ENCODE measurements at places on chromosomes 11 and 22. TPM values are rescaled to one million over a fixed set of nuclear protein-coding genes. Genes with fewer than 3 reads are reported as not detected.

- no peaks in the 10 kb centered on the region for H3K27me3 ChIP-seq
- no peaks in the 10 kb centered on the region for H3K4me1 ChIP-seq
- DNase-seq = no peak
- no peak overlapping the region for H3K4me3 ChIP-seq
- no peak overlapping the region for H3K27ac ChIP-seq
- H3K36me3 ChIP-seq = no peaks in the 10 kb centered on the region
These were observed 2.8 kb downstream of the NUDT8 start for GRCh38 chr11:67626970-67627369.

DNA sequence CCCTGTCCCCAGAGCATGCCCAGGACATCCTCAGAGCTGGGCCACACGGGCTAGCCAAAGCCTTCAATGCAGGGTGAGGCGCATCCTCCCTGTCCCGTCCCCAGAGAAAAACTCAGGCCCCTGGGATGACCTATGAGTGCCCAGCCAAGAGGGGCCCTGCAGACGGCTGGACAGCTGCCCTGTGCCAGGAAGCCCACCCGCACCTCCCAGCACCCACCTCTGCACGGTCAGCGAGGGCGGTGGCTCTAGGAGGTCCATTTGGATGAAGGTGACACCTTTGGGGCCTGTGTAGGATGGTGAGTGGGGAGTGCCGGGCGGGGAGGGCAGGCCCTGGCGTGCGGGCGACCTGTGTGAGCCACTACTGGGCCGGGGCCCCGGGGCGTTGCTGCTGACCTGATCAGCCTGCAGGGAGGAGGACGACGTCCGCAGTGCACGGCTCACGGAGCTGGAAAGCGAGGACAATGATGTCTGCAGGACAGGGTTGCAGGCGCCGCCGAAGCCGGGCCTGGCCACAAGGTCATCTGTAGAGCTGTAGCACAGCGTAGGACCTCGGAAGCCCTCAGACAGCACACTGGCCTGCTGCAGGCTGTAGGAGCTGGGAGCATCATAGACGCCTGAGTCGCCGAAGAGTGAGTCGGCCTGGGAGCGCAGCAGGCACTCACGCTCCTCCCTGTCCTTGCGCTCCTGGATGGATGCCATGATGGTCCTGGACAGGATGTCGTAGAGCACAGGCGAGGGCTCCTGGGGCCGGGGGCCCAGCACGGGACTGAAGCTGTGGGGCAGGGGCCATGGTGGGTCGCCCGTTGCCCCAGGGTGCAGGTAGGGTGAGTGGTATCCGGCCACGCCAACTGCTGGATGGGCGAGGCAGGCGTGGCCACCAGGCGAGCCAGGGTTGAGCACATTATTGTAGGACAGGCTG, 180.5 kb downstream of the IGLL1 start:
- no peak for DNase-seq
- H3K4me1 ChIP-seq = no peaks in the 10 kb centered on the region
- H3K27ac ChIP-seq = no peak overlapping the region
- no peak overlapping the region for H3K4me3 ChIP-seq

- no peak overlapping the region for H3K27ac ChIP-seq
- H3K4me3 ChIP-seq = no peak overlapping the region
- H3K4me1 ChIP-seq = no peaks in the 10 kb centered on the region
- H3K27me3 ChIP-seq = no peaks in the 10 kb centered on the region
These were observed 204.8 kb downstream of the SWAP70 start for GRCh38 chr11:9868641-9869040.

DNA sequence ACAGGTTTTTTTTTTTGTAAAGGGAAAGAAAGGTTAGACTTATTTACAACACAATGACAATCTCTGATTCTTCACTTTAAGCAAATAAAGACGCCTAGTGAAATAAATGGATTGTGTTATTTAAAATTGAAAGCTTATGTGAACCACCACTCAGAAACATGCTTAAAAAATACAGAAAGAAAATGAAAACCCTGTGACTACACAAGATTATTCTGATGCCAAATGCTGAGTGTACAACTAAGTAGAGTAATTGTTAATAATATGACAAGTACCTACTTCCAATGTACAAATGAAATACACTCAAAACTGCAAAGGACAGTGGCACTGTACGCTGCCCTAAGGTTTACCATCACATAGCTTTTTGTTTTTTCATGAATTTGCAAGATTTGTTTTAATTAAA, 1.0 kb downstream of the BLID start:
- no peaks in the 10 kb centered on the region for H3K36me3 ChIP-seq
- no peaks in the 10 kb centered on the region for H3K4me1 ChIP-seq
- DNase-seq = no peak
- H3K4me3 ChIP-seq = no peak overlapping the region

DNA sequence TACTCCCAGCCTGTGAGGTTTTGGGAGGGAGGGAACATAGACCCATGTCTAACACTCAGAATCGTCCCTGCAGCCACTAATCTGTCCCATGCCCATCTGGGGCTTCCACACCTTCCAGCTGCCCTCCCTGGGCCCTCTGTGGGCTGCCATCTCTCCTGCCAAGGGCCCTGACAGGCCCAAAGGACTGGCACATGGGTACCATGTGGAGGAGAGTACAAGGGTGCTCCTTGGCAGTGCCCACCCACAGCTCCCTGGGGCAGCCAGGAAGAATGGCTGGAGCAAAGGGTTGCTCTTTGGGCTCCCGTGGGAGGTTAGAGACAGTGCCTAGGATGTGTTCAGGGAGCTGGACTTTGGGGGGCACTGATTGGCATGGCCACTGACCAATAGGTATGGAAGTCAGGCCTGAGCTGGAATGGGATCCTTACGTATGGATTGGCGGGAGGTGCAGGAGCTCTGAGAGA, 56.8 kb downstream of the CD82 start:
- peaks cover 32% of the 10 kb centered on the region for H3K4me1 ChIP-seq
- no peaks in the 10 kb centered on the region for H3K27me3 ChIP-seq
- H3K36me3 ChIP-seq = no peaks in the 10 kb centered on the region
- DNase-seq = peak; percentile 44
- no peak overlapping the region for H3K4me3 ChIP-seq
- no peak overlapping the region for H3K27ac ChIP-seq

DNA sequence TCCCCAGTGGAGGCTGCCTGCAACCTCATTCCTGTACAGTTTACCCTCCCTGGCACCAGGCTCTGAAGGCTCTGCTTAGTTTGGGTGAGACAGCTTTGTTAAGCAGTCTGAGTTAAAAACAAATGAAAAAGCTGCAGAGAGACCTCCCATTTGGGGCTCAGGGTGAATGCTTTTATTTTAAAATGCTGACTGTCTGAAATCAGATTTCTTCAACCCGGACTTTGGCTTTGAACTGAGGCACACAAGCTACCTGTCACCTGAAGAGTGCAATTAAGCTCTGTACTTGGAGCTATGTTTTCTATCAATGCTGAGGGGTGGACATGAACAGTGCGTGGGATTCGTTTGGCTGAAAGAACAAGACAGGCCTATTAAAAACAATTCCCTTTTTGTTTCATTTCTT, 217.5 kb upstream of the SORL1-AS1 start:
- DNase-seq = no peak
- no peaks in the 10 kb centered on the region for H3K27me3 ChIP-seq
- H3K36me3 ChIP-seq = no peaks in the 10 kb centered on the region
- H3K4me1 ChIP-seq = peaks cover 16% of the 10 kb centered on the region
- no peak overlapping the region for H3K4me3 ChIP-seq
- peak overlapping the region; percentile 56 for H3K27ac ChIP-seq

DNA sequence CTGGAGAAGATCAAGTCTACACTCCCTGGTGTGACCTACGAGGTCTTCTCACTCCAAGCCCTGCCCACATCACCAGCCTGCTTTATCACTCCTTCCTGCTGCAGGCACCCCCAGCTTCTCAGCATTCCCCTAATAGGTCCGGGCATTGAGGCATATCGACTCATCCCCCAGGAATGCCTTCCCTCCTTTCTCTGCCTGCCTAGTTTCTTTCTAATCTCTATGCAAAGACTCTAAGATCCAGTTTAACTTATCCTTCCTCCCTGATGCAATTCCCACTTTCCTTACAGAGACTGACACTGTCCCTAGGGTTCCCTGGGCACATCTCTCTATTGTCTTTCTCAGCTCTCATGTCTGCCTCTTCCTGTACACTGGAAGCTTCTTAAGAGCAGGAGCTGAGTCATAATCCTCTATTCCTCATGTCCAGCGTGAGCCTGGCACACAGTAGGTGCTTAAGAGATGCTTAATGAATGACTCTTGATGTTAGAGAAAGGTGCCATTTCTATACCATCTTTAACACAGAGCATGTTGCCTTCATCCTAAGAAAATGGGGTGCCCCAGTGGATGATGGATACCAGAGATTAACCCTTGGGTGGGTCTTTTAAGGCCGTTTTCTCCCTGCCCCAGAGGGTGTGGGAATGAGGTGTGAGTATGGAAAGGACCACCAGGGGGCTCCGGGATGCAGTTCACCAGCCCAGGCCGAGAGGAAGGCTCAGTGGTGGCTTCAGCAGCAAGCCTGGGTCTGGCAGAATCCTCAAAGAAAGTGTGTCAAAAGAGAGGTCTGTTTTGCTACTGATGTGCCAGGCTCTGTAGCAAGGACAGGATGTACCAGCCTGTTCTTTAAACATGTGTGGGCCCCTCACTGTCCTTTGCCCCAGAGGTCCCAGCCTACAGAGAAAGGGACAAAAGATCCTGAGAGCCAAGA, 34.7 kb downstream of the PARVA start:
- DNase-seq = no peak
- peak overlapping the region; percentile 37 for H3K27ac ChIP-seq
- H3K4me1 ChIP-seq = no peaks in the 10 kb centered on the region
- H3K4me3 ChIP-seq = no peak overlapping the region
- H3K36me3 ChIP-seq = no peaks in the 10 kb centered on the region
- no peaks in the 10 kb centered on the region for H3K27me3 ChIP-seq

DNA sequence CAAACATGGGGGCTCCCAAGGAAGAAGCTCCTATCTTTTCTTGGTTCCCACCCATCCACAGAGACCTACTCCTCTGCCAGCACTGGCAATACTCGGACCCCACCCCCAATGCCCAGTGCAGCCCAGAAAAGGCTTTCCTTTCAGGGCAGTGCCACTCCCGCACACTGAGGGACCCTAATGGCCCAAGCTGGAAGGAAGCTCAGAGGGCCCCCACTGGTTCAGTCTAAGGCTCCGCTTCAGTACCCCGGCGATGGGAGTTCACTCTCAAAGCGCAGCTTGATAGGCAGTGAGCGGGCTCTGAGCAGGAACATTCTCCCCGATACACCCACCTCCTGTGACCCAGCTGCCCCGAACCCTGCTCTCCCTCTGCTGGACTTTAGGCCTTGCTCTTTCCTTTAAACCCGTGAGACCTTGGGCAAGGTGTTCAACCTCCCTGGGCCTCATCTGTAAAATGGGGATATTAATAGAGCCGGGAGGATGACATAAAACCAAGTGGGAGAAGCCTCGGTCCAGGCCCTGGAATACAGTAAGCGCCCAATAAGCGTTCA, 48.4 kb downstream of the CHRDL2 start:
- H3K27ac ChIP-seq = peak overlapping the region; percentile 58
- no peaks in the 10 kb centered on the region for H3K27me3 ChIP-seq

- no peak overlapping the region for H3K27ac ChIP-seq
- H3K27me3 ChIP-seq = no peaks in the 10 kb centered on the region
- H3K4me1 ChIP-seq = peaks cover 31% of the 10 kb centered on the region
- peaks cover 39% of the 10 kb centered on the region for H3K36me3 ChIP-seq
- no peak overlapping the region for H3K4me3 ChIP-seq
These were observed 4.1 kb downstream of the PLCB3 start for GRCh38 chr11:64255135-64256128.

DNA sequence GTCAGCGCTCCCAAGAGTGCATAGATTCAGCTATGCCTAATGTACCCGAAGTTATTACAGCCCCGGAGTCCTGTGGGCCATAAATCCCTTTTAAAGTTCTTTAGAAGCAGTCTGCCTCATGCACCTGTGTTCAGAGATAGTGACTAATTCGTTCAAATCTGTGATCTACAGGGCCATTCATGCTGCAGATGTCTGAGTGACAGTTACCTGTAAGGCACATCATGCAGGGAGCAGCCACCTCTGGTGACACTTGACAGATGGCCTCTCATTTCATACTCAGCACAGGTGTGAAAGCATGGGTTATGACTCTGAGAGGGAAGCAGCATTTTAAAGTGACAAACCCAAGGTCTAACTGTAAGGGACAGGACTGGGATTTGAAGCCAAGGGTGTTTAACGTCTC, 2.4 kb upstream of the E2F8 start:
- H3K36me3 ChIP-seq = no peaks in the 10 kb centered on the region
- peaks cover 33% of the 10 kb centered on the region for H3K4me1 ChIP-seq
- H3K27me3 ChIP-seq = peaks cover 16% of the 10 kb centered on the region

- no peaks in the 10 kb centered on the region for H3K36me3 ChIP-seq
- H3K4me3 ChIP-seq = no peak overlapping the region
- no peaks in the 10 kb centered on the region for H3K27me3 ChIP-seq
These were observed 41.9 kb downstream of the ANO5 start for GRCh38 chr11:22234743-22235142.

DNA sequence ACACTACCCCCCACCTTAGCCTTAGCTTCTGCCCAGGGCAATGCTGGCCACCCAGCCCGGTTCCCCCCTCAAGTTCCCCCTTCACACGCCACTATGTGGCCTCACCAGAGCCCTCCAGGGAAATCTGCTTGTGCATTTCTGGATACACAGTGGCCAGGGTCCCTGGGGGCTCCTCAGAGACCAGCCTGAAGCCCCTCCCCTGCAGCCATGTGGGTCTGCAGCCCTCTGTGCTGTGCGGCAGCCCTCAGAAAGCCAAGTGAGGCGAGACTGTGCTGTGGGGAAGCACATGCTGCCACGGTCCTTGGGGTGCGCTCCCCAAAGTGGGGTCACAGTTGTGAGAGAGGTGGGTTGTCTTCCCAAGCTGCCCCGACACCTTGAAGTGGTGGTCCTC, 2.1 kb upstream of the PLXNB2 start:
- no peaks in the 10 kb centered on the region for H3K36me3 ChIP-seq
- no peak overlapping the region for H3K4me3 ChIP-seq
- peak overlapping the region; percentile 79 for H3K27ac ChIP-seq
- H3K27me3 ChIP-seq = no peaks in the 10 kb centered on the region
- no peaks in the 10 kb centered on the region for H3K4me1 ChIP-seq

GRCh38 chr11:117970400-117971024, 15.7 kb upstream of the IL10RA start:
- no peak overlapping the region for H3K4me3 ChIP-seq
- no peak for DNase-seq
- H3K27me3 ChIP-seq = no peaks in the 10 kb centered on the region
- no peaks in the 10 kb centered on the region for H3K36me3 ChIP-seq
- no peak overlapping the region for H3K27ac ChIP-seq

DNA sequence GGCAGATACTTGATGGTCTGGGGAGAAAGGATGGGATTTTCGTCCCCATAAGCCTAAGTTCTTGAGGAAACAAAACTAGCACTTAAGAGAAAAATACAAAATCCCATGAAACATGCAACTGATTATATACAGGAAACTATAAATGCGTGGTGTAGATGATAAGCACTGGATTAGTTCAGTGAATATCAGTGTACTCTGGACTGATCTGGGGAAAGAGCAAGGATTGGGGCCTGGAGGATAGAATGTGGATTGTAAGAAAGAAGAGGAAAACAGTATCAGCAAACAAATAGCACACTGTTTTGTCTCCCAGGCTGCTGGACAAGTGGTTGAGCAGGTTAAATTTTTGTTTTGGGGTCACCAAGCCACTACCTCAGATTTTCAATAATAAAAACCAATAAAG, 49.8 kb downstream of the DCUN1D5 start:
- no peaks in the 10 kb centered on the region for H3K4me1 ChIP-seq
- no peak overlapping the region for H3K4me3 ChIP-seq
- no peaks in the 10 kb centered on the region for H3K27me3 ChIP-seq
- no peaks in the 10 kb centered on the region for H3K36me3 ChIP-seq
- DNase-seq = no peak

The ALG8 gene
- 22.5 TPM for total RNA-seq

The MPST gene
- 116 TPM for total RNA-seq

The OR8D1 gene
- total RNA-seq = not detected

The SCN2B gene
- 8.2 TPM for total RNA-seq

The DMC1 gene
- total RNA-seq = 0.82 TPM

The CHRM4 gene
- not detected for total RNA-seq

The PAMR1 gene
- 8.6 TPM for total RNA-seq

The BBOX1 gene
- not detected for total RNA-seq
